Vagina (tissue), 2 donors: ENCODE measurements at places on chromosomes 13 and 19.

GRCh38 chr13:99977912-99978798 lies 3.4 kb upstream of the ZIC2 start:
- DNase-seq, result no peak

DNA sequence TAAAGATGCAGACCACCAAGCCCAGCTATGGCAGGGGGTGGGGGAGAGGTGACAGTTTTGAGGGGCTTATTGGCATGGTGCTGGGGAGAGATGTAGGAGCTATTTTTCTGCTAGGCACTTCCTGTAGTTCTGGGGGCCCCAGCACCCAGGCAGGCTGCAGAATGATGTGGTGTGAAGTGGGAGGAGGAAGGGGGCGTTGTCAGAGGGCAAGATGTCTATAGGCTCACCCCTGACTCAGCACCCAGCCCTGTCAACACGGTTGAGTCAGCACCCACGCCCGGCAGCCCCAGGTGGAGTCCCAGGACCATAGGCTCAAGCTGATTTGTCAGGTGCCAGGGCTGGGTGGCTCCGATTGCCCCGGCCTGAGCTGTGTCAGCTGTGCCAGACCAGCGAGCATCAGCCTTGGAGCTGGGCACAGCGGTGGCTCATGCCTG lies 5.8 kb downstream of the KLF2 start:
- no peak for DNase-seq

DNA sequence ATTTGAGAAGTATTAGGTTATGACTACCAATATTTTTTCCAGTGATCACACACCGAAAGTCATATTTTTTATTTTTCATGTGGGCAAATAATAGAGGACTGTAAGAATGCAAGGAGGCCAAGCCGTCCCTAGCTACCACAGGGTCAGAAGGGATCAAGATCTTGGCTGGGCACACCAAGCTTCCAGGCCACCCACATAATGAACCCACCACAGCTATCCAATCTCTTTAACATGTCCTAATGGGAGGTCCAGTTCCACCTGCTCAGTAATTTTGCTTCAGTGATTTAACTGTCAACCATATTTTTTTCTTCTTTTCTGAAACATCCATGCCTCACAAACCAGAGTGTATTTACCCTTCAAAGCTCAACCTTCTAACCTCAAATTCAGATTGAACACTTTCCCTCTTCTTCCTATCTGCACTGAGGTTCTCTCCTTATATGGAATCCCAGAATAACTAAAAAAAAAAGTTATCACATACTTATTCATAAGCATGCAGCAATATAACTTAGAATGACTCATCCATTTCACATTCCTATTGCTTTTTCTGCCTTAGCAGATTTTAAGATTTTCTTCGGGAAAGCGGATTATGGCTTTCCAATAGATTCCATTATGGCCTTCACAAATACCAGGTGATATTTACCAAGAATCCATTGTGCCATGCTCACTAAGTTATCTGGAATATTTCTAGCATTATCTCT lies 12.2 kb downstream of the ARGLU1 start:
- DNase-seq, result no peak

GRCh38 chr13:45899406-45899805 lies 47.9 kb upstream of the SIAH3 start:
- DNase-seq, result no peak

- no peak for DNase-seq
Observed at GRCh38 chr19:21328406-21328805, 804 bp downstream of the ZNF708 start.

DNA sequence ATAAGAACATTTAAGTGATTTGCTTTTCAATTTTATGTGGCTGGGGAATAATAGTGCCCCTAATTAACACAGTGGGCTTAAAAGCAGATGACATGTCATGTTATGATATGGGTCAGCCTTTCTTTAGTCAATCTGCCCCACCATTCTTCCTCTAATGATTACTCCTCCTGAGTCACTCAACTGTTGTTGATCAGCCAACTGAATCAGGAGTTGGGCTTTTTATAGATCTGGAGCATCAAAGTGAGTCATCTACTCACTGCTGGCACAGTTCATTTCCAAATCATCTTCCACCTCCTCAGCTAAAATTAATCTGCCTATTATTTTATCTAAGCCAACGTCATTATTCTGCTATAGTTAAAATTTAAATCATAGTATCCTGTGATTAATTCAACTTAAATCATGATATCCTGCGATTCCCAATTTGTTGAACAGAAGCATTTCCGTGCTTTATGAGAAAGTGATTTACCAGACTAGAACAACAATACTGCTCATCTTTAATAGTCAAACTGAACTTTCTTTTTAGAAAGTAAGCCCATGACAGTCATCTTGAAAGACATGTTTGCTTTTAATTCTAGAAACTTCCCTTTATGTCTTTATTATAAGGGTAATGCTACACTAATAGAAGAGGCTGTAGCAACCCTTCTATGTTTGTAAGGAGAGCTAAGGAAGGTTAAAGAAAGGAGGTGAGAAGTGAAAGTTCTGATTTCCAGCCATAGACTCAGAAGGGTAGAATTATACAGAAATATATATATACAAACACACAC lies 551.4 kb downstream of the TBC1D4 start:
- DNase-seq, result no peak

GRCh38 chr13:30714629-30715371 lies 20.5 kb upstream of the ALOX5AP start:
- peak; percentile 79 for DNase-seq

GRCh38 chr19:50152578-50152977 lies 10.5 kb downstream of the IZUMO2 start:
- no peak for DNase-seq

GRCh38 chr19:16455489-16455888 lies 16.3 kb downstream of the EPS15L1 start:
- DNase-seq, result no peak

GRCh38 chr19:29378543-29379080 lies 147.2 kb upstream of the VSTM2B start:
- DNase-seq, result peak; percentile 79

DNA sequence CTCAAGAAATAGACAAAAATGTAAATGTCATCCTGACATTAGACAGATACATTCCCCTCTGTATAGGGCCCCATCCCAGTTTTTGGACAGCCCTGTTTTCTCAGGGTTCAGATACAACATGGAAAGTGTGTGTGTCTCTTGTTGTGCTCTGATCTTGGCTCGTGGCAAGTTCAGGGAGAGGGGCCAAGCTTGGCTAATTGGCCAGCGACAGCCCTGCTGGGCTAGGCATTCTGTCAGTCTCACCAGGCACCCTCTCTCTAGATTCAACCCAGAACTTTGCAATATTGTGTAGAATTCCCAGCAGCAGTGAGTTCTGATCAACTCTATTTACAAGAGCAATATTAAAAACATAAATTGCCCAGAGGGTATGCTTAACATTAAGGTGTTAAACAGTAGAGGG lies 30.1 kb downstream of the MTUS2 start:
- DNase-seq, result no peak

DNA sequence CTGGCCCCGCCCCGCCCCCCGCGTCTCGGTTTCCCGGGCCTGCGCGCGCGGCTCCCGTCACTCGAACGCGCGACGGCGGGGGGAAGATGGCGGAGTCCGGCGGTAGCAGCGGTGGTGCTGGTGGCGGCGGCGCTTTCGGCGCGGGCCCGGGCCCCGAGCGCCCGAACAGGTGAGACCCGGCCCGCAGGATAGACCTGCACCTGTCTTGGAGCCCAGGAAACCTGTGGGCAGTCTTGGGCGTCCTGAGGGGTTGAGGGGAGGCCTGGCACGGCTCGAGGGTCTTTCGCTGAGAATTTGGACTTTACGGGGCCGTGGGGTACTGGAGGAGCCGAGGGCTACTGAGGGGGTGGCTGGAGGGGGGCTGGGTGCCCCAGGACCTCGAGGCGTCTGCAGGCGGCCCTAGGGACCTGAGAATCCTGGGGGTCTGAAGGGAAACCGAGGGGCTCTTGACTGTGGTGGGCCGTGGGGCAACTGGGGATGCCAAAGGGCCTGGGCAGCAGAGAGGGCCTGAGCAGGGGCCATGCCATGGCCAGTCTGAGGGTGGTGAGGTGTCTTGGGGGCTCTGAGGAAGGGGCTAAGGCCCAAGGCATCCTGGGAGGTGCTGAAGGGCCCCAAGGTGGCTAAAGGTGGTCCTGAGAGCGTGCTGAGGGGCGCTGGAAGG lies at the start of gene KLHL26:
KLHL26 (plus strand) TSS at position 60 of the 661 bp plus-strand sequence; CDS start at position 87, 27 bp downstream.
- DNase-seq, result no peak

GRCh38 chr13:114027046-114027715 lies 53.3 kb upstream of the C13orf46 start:
- no peak for DNase-seq

DNA sequence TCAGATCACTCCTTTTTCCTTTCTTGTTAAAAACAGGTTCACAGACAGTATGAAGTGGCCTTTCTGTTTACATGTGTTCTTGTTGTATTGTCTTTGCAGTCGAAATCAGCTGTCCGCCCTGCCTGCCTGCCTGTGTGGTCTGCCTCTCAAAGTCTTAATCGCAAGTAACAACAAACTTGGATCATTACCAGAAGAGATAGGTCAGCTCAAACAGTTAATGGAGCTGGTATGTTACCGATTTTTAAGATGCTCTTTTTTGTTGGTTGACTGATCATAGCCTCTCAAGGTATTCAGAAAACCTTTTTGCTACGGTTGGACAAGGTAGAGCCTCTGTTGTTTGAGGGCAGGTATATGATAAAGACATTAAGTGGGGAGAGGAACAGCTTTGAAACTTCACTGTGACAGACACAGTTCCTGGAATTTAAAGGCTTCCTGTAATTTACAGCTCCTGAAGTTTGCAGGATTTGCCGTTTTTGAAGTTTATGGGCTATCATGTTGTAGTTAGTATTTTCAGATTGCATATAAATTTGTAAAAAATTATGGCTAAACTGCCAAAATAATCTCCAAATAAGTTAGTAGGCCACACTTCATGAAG lies 116.1 kb downstream of the LRCH1 start:
- DNase-seq, result no peak

DNA sequence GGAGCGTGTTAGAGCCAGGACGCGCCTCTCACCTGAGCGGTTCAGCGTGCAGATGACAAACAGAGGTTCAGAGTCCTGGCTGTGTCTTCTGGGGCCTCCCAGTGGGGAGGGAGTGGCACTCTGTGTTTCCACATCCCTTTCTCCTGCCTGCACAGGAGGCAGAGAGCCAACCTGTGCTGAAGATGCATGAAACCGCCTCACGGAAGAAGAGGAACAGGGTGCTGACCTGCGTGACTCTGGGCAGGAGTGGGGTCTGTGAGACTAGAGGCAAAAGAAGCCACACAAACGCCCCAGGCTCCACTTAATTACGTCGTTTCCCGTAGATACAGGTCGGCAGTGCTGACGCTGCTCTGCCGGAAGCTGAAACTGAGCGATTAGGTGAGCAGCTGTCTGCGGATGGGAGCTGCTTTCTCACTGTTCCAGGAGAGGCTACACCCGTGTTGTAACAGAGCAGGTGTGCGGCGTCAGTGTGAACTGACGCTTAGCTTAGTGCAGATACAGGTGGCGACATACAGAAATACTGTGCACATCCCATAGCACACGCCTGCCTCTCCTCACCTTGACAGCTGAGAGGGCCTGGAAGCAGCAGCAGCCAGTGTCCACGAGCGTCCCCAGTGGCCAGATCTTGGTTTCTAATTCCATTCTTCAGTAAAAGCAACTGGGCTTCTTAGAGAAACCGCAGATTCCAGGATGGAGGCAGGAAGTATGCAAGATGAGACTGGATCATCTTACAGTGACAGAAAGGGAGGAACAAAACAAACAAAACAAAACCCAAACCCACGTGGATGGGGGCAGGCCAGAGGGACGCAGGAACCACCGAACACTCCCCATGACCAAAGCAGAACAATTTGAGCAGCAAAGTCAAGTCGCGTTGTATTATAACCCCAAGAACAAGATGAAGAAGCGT lies 37.7 kb upstream of the MCF2L start:
- no peak for DNase-seq
